ENCODE measurements at places on chromosomes 7 and 10. TPM values are rescaled to one million over a fixed set of nuclear protein-coding genes. Genes with fewer than 3 reads are reported as not detected.

The AGMO gene
- not detected for total RNA-seq

The GCK gene
- 0.13 TPM for total RNA-seq

DNA sequence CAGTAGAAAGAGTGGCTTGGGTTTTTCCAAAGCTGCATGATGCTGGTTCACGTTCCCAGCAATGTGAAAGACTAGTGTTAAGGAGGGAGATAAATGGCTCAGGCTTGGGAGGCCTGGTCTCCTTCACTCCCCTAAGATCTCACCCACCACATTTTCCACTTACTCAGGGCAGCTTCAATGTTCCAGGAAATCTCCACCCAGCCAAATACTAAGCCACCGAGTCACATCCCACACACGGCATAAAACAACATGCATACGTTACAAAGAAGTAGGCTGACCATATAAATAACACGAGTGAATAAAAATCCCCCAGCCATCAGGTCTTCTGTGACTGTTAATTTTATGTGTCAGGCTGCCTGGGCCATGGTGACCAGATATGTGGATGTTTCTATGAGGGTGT is 303.5 kb downstream of the SFMBT2 start:
- no peaks in the 10 kb centered on the region for H3K36me3 ChIP-seq
- no peak for DNase-seq
- no peaks in the 10 kb centered on the region for H3K4me1 ChIP-seq
- no peaks in the 10 kb centered on the region for H3K27me3 ChIP-seq

DNA sequence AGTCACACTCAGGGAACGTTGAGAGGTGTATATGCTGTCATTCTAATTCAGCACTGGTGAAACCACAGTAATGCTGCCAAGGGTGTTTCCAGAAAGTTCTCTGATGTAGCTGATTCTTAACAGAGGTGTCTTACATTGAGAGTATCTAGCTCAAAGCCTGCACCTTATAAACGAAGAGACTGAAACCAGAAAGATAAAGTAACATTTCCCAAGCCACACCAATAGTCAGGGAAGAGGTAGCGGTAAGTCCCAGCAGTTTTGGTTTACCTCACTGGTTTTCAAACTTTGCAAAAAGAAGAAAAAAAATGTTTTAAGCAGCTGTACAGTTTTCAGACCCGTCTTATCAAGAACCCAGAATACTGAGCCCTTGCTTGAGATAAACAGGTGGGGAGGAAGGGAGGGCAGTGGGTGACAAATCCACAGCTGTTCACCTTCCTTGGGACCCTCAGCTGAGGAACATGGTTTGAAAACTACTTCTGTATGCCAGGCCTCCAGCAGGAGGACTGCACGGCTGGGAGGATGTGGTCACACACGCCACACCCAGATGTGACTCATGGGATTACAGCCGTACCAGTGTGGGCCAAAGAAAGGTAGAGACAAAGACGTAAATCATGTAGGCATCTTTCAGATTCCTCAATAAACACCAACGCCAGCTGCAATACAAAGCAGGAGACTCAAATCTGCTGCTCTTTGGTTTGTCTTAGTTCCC is 63.9 kb upstream of the GSDME start:
- H3K27me3 ChIP-seq = no peaks in the 10 kb centered on the region
- peak overlapping the region; percentile 99 for H3K27ac ChIP-seq
- peak; percentile 94 for DNase-seq

- H3K36me3 ChIP-seq = no peaks in the 10 kb centered on the region
- no peaks in the 10 kb centered on the region for H3K27me3 ChIP-seq
- no peak for DNase-seq
- no peak overlapping the region for H3K4me3 ChIP-seq
Observed at GRCh38 chr7:147145194-147145593, 1028.6 kb downstream of the CNTNAP2 start.

DNA sequence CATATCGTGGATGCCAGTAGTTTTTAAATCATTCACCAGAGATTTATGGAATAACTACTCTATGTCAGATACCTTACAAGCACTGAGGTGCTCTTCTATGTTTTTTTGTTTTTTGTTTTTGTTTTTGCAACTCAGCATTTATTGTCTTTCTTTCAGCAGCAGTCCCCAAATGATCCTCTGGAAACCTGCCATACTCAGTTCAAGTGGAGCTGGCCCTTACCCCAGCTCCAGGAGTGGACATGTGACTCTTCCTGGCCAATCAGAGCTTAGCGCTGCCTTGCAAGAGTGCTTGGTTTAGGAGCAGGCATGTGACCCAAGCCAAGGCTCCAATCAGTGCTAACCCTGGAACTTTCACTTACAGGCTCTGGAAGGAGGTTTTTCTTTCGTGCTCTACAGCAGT is 356.6 kb upstream of the ZMIZ1 start:
- no peak for DNase-seq
- no peak overlapping the region for H3K4me3 ChIP-seq
- no peaks in the 10 kb centered on the region for H3K27me3 ChIP-seq
- no peak overlapping the region for H3K27ac ChIP-seq

- no peak overlapping the region for H3K27ac ChIP-seq
- no peaks in the 10 kb centered on the region for H3K36me3 ChIP-seq
- H3K27me3 ChIP-seq = no peaks in the 10 kb centered on the region
- no peak for DNase-seq
- H3K4me1 ChIP-seq = no peaks in the 10 kb centered on the region
- no peak overlapping the region for H3K4me3 ChIP-seq
Observed at GRCh38 chr7:126658684-126659083, 594.1 kb downstream of the GRM8 start.
